Stimulated activated CD8-positive, alpha-beta memory T cell treated with anti-CD3 and anti-CD28 coated beads, Interleukin-2, amount 100 ng/mL, for 1 hour (primary cell): ENCODE measurements at places on chromosomes 12 and 14.

GRCh38 chr14:66369157-66369697 lies 116.9 kb upstream of the CCDC196 start:
- DNase-seq: no peak

GRCh38 chr12:23855813-23856212 lies 93.7 kb downstream of the SOX5 start:
- no peak for DNase-seq

GRCh38 chr12:54134850-54135249 lies 53.9 kb downstream of the SMUG1 start:
- DNase-seq: no peak

DNA sequence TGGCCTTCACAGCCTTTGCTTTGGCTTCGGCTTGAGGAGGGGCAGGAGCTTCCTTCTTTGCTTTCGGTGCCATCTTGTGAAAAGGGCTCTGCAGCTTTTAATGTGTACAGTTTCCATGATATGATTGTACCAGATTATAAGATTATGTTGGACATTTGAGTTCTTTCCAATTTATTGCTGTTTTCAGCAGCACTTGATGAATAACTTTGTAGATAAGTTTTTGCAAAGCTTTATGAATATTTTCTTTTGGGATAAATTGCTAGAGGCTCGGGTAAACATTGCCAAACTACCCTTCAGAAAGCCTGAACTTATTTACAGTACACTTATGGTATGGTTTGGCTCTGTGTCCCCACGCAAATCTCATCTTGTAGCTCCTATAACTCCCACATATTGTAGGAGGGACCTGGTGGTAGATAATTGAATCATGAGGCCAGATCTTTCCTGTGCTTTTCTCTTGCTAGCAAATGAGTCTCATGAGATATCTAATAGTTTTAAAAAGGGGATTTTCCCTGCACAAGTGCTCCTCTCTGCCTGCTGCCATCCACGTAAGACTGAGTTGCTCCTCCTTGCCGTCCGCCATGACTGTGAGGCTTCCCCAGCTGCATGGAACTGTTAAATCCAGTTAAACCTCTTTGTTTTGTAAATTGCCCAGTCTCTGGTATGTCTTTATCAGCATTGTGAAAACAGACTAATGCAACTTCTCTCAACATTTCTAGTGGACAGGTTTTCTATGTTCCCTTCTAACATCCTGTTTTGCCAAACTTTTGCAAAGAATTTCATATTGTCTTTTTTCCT lies 70.4 kb downstream of the RCOR1 start:
- DNase-seq: no peak

- DNase-seq: no peak
These were observed 190.8 kb upstream of the TMEM132C start for GRCh38 chr12:128076188-128076587.

GRCh38 chr12:58489394-58489793 lies 430.9 kb downstream of the LRIG3 start:
- DNase-seq: no peak

DNA sequence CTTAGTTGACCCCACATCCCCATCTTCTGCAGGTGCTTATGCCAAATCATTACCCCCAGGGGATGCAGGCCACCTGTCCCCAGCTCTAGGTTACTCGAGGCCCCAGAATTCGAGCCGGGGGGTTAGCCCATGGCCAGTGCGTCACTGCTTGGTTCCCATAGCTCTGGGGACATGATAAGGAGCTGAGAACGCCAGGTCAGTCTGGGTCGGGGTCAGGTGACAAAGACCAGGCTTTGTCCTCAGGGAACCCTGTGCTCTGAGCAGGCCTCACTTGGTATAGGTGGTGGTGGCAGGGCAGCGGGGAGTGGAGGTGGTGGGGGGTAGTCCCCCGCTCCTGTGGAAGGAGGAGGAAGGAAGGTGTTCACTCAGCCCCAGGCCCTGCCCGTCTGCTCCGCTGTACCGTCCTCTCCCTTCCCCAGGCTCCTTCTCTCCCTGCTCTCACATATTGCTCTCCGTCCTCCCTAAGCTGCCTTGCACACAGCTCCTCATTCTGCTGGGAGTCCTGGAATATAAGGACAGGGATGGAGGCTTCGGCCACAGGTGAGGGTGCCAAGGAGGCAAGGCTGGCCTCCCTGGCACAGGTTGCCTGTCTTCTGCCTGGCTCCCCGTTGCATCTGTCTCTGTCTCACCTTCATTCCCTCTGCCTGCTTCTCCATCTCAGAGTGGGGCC lies 2.0 kb upstream of the MYH6 start:
- DNase-seq: no peak

DNA sequence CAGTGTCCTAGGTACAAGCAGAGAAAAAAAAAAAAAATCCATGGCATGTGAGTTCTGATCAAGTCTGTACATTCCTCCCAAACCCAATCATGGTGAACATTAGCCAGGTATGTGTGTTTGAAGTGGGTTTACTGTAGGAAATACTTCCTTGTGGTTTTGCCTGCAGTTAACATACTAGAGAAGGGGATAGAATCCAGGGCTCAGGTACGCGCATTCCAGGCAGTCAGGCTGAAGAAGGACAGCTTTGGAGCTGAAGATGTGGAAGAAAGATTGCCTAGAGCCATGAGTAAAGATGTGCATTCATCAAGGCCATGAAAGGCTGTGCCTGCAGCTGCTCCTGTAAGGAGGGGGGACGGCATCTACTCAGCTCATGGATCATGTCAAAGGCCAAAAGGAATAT lies 88.2 kb upstream of the NTF3 start:
- no peak for DNase-seq

GRCh38 chr12:6205144-6205539 lies 4.9 kb downstream of the CD9 start:
- DNase-seq: no peak

DNA sequence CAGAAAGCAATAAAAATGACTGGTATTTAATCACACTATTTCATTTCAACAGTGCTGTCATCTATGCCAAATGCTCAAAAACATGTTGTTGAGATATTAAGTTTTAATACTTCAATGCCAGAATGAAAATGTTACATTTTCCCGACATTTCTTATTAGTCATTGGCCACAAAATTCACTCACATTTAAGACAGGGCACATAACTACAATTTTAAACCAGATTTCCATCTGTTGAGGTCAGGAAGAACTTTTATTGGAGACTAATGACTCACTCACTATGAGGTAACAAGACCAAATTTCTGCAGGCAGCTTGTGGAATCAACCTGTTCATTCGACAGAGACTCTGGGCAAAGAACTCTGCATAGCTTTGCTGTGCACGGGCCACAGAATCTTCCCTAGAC lies 36.8 kb downstream of the PPTC7 start:
- DNase-seq: no peak

DNA sequence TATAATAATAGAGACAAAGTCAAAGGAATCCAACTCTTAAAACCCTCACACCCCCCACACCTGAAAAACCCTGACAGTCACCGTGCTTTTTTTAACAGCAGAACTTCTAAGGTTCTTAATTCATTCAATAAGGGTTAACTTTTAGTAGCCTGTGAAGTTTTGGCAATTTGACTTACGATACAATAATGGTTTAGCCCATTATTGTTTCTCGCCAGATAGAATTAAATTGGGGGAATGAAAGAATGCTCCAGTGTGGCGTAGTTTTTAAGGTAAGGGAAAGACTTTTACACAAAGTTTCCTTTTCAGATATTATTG lies 604 bp upstream of the MAGOHB start:
- no peak for DNase-seq

GRCh38 chr14:104499784-104500760 lies 79.5 kb upstream of the C14orf180 start:
- DNase-seq: no peak

- no peak for DNase-seq
These were observed 35.0 kb upstream of the NAV3 start for GRCh38 chr12:77795699-77796098.

GRCh38 chr12:9711664-9712063 lies 21.2 kb downstream of the CLECL1 start:
- DNase-seq: no peak

DNA sequence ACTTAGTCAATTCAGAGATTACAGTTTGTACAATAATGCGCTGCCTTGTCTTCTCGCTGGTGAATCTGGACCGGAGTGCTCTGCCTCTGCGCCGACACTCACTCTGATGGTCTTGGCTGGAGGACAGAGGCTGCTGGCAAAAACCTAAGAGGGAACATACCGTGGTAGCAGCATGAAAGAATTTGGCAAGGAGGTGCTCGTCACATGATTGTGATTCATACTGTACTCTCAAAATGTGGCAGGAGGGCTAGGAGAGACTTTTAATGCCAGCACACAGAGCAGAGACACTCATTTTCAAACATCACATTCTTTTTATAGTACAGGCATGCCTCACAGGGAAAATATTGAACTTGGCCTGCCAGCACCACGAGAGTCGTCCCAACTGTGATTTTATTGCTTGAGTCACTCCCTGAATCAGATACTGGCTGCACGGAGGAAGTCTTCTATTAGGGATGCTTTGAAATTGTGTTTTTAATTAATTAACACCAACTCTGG lies 67.8 kb downstream of the HMGA2 start:
- no peak for DNase-seq
